ENCODE measurements at places on chromosomes 6 and 20.
A peak's percentile ranks its signal among the peaks of the same experiment; 100 is the strongest.

- no peak for DNase-seq
Measured at GRCh38 chr20:39631557-39631956, 669.4 kb downstream of the DHX35 start.

GRCh38 chr6:116287689-116288282 is 8.1 kb upstream of the TSPYL1 start:
- no peak for DNase-seq

GRCh38 chr20:21096321-21097043 is 9.7 kb downstream of the LINC00237 start:
- DNase-seq: peak; percentile 30

GRCh38 chr6:68994521-68994920 is 359.4 kb downstream of the ADGRB3 start:
- DNase-seq: no peak

DNA sequence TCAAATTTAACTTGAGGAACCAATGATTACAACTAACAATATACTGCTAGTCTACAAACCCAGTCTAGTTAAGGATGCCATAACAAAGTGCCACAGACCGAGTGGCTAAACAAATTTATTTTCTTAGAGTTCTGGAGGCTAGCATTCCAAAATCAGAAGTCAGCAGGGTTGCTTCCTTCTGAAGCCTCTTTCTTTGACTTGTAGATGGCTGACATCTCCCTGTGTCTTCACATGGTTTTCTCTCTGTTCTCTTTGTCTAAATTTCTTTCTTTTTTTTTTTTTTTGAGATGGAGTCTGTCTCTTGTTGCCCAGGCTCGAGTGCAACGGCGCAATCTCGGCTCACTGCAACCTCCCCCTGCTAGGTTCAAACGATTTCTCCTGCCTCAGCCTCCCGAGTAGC is 56.1 kb downstream of the NCOA3 start:
- DNase-seq: no peak

- no peak for DNase-seq
Measured at GRCh38 chr20:31934968-31935764, 16.7 kb downstream of the PDRG1 start.

DNA sequence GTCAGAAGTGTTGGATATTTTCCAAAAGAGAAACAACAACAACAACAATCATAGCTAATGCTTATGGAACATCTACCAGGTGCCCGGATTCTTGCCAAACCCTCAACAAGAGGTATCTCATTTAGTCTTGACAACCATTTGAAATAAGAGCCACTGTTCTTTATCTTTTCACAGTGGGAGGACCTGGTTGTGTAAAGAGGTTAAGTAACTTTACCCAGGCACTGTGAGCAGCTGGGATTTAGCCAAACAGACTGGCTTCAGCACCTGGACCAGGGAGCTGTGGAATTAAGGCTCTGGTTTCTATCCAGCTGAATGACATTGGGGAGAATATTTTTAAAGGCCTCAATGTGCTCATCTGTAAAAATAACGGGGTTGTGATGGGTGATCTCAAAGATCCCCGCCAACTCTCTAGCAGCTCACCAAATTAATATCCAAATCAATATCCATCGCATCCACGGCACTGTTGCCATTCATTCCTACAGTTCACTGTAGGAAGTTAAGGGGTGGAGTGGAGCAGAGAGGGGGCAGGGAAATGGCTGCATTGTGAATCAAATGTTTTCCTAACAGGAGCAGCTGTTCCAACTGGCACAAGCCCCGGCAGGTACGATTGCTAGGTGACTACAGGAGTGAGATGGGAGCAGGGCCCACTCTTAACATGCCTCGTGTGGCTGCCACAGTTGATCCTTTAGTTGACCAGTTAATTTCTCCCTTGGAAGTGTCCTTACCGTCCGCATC is 61.8 kb downstream of the GCNT2 start:
- DNase-seq: peak; percentile 71

GRCh38 chr6:32641122-32641521 is 3.9 kb downstream of the HLA-DQA1 start:
- DNase-seq: no peak

DNA sequence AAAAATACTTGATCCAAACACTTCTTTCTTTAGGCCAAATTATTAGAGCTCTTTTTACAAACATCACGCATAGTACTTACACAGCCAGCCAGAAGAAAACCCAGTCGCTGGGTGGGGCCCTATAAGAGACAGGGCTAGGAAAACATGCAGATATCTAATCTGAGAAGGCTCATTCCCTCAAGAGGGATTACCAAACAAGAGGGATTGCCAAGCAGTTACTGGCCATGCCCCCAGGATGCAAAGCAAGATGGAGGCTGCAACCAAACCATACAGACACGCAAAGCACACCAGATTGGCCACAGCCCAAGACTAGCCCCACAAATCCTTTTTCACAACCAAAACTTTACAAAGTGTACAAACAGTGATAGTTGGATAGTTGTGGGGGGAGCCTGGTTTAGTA is 1235.4 kb upstream of the GJE1 start:
- no peak for DNase-seq

DNA sequence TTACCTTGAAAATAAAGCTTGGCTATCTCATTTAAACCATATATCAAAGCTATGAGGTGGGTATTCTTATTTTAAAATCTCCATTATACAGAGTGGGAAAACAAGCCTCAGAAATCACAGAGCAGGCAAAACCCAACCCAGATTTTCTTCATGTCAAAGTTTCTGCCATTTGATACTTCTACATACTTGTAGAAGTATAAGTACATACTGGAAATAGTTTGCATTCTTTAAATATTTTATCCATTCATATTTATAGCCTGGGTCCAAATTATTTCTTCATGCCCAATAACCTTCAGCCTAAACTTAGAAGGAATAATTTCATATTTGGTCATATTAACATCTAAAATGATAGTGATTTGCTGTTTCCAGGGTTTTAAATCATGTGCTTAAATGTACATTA is 61.8 kb downstream of the MLIP start:
- DNase-seq: no peak

GRCh38 chr6:106110164-106110826 is 24.2 kb downstream of the PRDM1 start:
- no peak for DNase-seq

DNA sequence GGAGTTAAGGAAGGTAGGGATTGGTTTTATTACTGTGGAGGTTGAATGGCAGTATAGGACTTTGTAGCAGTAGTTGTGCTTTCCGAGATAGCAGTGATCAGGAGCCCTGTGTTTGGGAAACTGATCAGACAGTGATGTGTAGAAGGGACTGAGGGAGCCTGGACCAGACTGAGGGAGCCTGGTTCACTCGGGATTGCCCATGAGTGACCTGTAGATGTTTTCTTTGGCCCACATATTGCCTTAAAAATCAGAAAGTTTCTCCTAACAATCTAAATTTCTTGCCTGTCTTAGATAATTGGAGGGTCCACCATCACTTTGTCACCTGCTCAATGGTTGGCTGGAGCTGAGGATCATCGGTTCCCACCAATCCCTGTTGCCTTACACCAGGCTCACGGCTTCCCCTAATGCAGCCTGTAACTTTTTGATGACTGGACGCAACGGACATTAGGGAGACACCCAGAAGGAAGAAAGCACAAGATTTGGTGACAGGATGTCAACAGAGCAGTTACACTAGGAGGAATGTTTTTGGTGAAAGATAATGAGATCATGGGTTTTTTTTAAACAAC is 1.1 kb downstream of the CDS2 start:
- no peak for DNase-seq

Data from NCI-H1092 (cell line).